CD4-positive, alpha-beta T cell treated with Interleukin-15 for 1 hour (primary cell): ENCODE measurements at places on chromosomes 5 and 9.

- no peak for DNase-seq
These were observed 122.6 kb upstream of the IRX4 start for GRCh38 chr5:2005101-2006041.

- DNase-seq: no peak
These were observed 173.2 kb upstream of the TRPC7 start for GRCh38 chr5:136538534-136538933.

- no peak for DNase-seq
These were observed 348.7 kb downstream of the CCDC171 start for GRCh38 chr9:15901572-15901971.

DNA sequence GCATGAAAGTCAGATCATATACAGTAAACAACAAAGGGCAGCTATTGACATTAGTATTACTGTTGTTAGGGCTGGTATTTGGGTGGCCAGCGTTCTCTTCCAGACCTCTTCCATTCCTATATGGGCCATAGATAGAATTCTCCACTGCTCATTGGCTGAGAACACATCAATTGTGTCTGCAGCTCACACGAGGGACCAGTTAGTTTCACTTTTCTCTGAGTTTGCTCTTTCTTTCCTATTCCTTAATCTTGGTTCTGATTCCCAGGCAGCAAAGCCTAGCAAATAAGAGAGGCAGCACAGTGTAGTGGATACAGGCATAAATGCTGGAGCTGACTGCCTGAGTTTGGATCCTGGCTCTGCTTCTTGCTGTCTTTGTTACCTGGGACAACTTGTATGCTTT, 476.4 kb downstream of the SPOCK1 start:
- no peak for DNase-seq

- no peak for DNase-seq
These were observed 20.9 kb upstream of the SLC31A2 start for GRCh38 chr9:113129884-113130283.
